ENCODE measurements at places on chromosomes 5 and 9. TPM values are rescaled to one million over a fixed set of nuclear protein-coding genes. Genes with fewer than 3 reads are reported as not detected.

ZFP2 gene
- total RNA-seq, result 0.75 TPM

NKD2 gene
- 6.5 TPM for total RNA-seq

CENPK gene
- 5.2 TPM for total RNA-seq

TAF1L gene
- not detected for total RNA-seq

SPATA6L gene
- total RNA-seq, result not detected

SNCB gene
- not detected for total RNA-seq

- H3K27me3 ChIP-seq, result no peaks in the 10 kb centered on the region
- H3K4me1 ChIP-seq, result peaks cover 11% of the 10 kb centered on the region
- DNase-seq, result peak; percentile 91
- H3K27ac ChIP-seq, result peak overlapping the region; percentile 86
Measured at GRCh38 chr9:96566498-96567202, 53.0 kb downstream of the CDC14B start.

DNA sequence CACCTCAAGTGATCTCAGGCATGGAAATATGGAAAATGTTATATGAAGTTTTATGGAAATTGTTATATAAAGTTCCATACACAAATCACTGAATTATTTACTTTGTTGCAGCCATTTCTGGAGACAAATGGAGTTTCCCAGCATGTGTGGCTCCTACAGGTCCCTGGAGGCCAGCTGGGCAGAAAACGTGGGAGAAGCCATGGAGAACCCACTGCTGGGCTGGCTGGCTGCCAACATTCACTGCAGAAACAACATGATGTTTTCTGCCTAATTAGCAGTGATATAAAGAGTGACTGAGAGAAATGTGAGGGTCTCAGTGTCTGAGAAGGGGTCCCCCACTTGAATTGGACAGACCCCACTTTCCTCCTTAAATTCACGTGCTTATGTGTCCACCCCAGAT is 208.8 kb upstream of the IRX2 start:
- H3K4me3 ChIP-seq, result no peak overlapping the region
- no peaks in the 10 kb centered on the region for H3K27me3 ChIP-seq
- H3K27ac ChIP-seq, result no peak overlapping the region

DNA sequence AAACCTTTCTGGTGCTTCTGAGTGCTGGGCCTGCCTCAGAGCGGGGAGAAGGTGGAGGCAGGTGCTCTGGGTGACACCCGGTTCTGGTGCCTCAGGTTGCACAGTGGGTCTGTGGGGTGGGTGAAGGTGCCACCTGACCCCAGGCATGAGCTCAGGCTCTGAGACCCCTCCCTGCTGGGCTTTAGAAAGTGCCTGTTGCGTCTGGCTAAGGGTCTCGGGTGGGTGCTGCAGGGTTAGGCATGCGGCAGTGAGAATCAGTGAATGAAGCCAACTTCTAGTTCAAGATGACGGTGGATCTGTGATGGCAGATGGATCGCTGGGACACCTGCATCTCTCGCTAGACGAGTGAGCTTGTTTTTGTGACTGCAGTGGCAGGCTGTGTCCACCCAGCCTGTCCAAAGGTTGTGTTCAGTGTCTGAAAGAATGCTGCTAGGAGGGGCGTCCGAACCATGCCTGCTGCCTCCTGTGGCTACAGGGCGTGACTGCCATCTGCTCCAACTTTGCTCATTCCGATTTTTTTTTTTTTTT is 5.0 kb downstream of the SQSTM1 start:
- H3K4me3 ChIP-seq, result no peak overlapping the region
- H3K36me3 ChIP-seq, result peaks cover 84% of the 10 kb centered on the region
- H3K27ac ChIP-seq, result no peak overlapping the region
- no peak for DNase-seq
- H3K27me3 ChIP-seq, result no peaks in the 10 kb centered on the region
- H3K4me1 ChIP-seq, result peaks cover 36% of the 10 kb centered on the region

DNA sequence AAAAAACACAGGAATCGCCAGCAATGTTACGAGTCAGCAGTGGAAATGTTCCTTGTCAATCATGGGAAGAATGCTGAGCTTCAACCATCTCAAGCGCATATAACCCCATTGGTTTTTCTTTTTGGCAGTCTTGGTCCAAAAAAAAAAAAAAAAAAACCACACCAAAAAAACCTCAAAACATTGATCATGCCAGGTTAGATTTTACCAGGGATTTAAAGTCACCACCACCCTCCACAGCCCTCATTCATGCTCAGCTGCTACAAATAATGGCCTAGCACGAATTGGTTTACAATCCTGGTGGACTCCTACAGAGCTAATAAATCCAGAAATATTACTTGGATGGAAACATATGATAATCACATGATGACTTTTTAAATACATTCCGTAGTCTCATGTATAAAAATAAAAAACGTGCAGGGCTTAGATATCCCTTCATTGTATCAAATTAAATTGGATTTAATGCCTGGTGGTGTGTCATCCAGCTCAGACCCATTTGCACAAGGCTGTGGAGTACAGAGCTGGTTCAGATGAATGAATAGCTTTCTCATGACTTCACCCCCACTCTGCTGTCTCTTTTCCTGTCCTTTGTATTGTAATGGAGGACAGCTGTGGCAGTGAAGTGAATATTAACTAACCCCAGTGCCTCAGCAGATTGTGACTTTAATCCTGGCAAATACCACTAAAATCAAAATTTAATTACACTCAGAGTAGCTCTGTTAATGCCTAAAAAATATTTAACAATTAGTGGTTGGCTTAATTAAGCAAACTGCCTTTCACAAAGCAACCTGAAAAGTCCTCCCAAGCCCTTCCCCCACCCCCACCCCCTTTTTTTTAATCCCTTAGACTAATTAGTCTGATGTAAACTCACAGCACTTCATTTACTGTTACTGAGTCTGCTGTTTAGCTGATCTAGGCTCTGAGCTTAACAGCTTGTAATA is 626.5 kb upstream of the ZNF608 start:
- no peaks in the 10 kb centered on the region for H3K4me1 ChIP-seq
- no peak for DNase-seq
- no peak overlapping the region for H3K4me3 ChIP-seq

GRCh38 chr9:31124389-31124788 is 1260.1 kb upstream of the ACO1 start:
- H3K27me3 ChIP-seq, result no peaks in the 10 kb centered on the region
- H3K27ac ChIP-seq, result no peak overlapping the region

DNA sequence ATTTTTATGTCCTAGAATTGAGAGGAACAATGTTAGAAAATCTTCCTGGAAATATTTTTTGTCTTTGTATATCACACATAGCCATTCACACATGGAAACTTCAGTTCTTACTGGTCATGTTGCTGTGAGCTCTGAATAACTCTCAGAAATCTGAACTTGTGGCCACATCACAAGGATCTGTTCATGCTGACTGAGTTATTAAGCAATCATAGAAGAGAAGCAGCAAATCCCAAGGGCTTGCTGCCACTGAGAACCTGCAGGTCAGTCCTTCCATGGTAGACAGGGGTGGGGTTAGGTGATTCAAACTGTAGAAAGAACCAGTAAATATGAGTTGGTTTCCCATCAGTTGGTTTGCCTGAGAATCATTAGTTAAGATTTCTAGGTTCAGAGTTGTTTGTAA is 27.6 kb downstream of the SGCD start:
- H3K27ac ChIP-seq, result no peak overlapping the region
- no peaks in the 10 kb centered on the region for H3K27me3 ChIP-seq
- H3K4me3 ChIP-seq, result no peak overlapping the region
- no peaks in the 10 kb centered on the region for H3K4me1 ChIP-seq
- no peaks in the 10 kb centered on the region for H3K36me3 ChIP-seq

DNA sequence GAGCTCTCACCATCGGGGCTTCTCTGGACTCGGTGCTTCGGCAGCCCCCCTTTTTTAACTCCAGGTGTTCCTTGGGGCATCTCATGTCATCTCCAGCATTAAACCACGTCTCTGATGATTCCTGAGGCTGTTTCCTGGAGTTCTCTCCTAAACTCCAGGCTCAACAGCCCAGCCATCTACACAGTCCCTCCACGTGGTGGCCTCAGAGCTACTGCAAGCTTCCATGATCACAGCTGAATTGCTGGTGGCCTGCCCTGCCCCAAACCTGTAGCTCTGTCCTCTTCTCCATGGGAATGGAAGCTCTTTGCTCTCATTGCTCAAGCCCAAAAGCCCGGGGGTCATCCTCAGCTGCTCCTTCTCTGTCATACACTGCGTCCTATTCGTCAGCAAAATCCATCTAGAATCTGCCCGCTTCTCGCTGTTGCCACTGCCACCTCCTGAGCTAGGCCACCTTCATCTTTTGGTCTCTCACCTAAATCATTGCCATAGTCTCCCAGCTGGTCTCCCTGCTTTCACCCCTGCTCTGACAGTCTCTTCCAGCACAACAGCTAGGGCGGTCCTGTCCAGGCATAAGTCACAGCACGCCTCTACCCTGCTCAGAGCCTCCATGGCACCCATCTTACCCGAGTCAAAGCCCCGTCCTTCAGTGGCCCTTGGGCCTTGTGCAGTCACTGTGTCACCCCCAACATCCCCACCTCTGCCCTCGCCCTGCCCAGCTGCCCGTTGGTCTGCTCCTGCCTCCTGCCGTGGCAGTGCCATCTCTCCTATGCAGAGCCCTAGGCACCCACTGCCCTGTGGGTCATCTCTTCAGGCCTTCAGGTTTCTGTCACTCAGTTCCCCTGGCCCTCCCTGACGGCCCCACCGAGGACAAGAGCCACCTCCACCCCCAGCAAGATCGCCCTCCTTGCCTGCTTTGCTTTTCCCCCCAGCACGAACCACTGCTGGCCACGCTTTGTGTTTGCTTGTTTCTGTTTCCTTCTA is 6.4 kb downstream of the B4GALT7 start:
- no peak overlapping the region for H3K4me3 ChIP-seq
- peaks cover 11% of the 10 kb centered on the region for H3K36me3 ChIP-seq
- no peak for DNase-seq
- H3K4me1 ChIP-seq, result no peaks in the 10 kb centered on the region
- H3K27me3 ChIP-seq, result no peaks in the 10 kb centered on the region

DNA sequence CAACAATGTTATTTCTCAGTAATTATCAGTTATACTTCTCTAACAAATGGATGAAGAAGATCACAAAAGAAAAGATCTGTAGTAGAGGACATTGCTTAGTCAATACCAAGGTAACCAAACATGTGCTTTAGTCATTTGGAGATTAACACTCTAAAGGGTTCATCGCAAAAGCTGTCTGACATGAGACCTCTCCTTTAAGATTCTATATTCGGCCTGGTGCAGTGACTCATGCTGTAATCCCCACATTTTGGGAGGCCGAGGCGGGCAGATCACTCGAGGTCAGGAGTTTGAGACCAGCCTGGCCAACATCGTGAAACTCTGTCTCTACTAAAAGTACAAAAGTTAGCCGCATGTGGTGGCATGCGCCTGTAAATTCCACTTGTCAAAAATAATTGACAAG is 18.3 kb upstream of the CKMT2 start:
- H3K4me3 ChIP-seq, result no peak overlapping the region
- H3K27me3 ChIP-seq, result no peaks in the 10 kb centered on the region
- no peaks in the 10 kb centered on the region for H3K36me3 ChIP-seq
- H3K27ac ChIP-seq, result no peak overlapping the region
- no peak for DNase-seq

GRCh38 chr5:51072937-51073336 is 310.3 kb upstream of the ISL1 start:
- no peak for DNase-seq
- H3K36me3 ChIP-seq, result no peaks in the 10 kb centered on the region
- H3K27ac ChIP-seq, result no peak overlapping the region
- no peaks in the 10 kb centered on the region for H3K27me3 ChIP-seq
- H3K4me3 ChIP-seq, result no peak overlapping the region
- H3K4me1 ChIP-seq, result no peaks in the 10 kb centered on the region

DNA sequence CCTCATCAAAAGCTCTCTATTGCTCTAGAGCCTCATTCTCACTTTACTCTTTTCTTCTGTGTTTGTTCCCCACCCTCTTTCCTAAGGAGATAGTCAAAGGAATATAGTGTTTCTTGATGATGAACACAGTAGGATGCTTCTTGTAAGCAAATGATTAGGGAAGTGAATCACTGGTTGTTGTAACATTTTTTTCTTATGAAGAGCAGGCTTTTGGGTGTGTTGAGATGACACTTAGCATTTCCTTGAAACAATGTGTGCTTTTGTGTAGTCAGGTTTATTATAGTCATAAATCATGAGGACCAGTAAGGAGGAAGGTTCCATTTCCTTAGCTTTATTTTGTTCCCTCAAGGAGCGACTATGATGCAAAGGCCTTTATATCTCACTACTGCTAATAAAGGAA is 1991.3 kb upstream of the C9orf72 start:
- H3K27ac ChIP-seq, result no peak overlapping the region
- H3K27me3 ChIP-seq, result no peaks in the 10 kb centered on the region
- H3K4me1 ChIP-seq, result no peaks in the 10 kb centered on the region

GRCh38 chr5:142692321-142692894 is 6.5 kb upstream of the FGF1 start:
- H3K36me3 ChIP-seq, result no peaks in the 10 kb centered on the region
- H3K27me3 ChIP-seq, result no peaks in the 10 kb centered on the region
- peaks cover 16% of the 10 kb centered on the region for H3K4me1 ChIP-seq
- no peak overlapping the region for H3K4me3 ChIP-seq

- no peak overlapping the region for H3K4me3 ChIP-seq
- H3K27ac ChIP-seq, result no peak overlapping the region
- H3K27me3 ChIP-seq, result no peaks in the 10 kb centered on the region
- no peak for DNase-seq
- H3K36me3 ChIP-seq, result no peaks in the 10 kb centered on the region
- no peaks in the 10 kb centered on the region for H3K4me1 ChIP-seq
Measured at GRCh38 chr5:117393125-117393524, 818.5 kb upstream of the SEMA6A start.

DNA sequence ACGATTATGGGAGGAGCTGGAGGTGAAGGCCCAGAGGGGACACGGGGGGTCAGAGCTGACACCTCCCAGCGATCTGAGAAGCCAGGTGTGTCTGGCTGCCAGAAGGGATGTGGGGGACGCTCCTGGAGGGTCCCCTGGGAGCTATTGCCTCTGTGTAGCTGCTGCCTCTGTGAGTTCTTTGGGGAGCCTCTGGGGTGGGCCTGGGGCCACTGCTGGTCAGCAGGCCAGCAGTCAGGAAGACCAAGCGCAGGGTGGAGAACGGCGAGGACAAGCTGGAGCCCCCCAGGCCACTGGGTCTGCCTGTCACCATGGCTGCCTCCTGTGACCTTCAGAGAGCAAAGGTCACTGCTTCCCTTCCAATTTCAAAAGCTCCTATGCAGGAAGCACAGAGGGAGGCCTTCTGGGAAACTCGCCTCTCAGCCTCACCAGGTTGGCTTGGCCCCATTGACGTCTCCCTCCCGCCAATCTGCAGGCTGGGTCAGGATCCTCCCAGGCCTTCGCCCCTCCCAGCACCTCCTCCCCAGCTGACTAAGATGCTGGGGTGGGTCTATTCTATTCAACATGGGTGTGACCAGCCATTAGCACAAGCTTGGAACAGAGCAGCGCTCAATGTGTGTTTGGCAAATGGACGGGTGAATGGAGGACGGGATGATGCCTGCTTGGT is 126.4 kb downstream of the GAPVD1 start:
- no peak for DNase-seq
- no peaks in the 10 kb centered on the region for H3K36me3 ChIP-seq
- no peak overlapping the region for H3K27ac ChIP-seq
- H3K4me1 ChIP-seq, result no peaks in the 10 kb centered on the region

GRCh38 chr5:116502616-116503015 is 72.0 kb downstream of the SEMA6A start:
- H3K4me3 ChIP-seq, result no peak overlapping the region
- H3K27me3 ChIP-seq, result no peaks in the 10 kb centered on the region
- no peaks in the 10 kb centered on the region for H3K36me3 ChIP-seq
- H3K4me1 ChIP-seq, result no peaks in the 10 kb centered on the region

- no peaks in the 10 kb centered on the region for H3K36me3 ChIP-seq
- no peaks in the 10 kb centered on the region for H3K4me1 ChIP-seq
- no peak for DNase-seq
Measured at GRCh38 chr9:7844242-7844641, 44.7 kb upstream of the DMAC1 start.

- no peaks in the 10 kb centered on the region for H3K27me3 ChIP-seq
- no peak for DNase-seq
- no peak overlapping the region for H3K27ac ChIP-seq
- no peaks in the 10 kb centered on the region for H3K36me3 ChIP-seq
- no peak overlapping the region for H3K4me3 ChIP-seq
- no peaks in the 10 kb centered on the region for H3K4me1 ChIP-seq
Measured at GRCh38 chr5:179468696-179469095, 81.7 kb upstream of the RUFY1 start.

All from ascending aorta (tissue), 2 donors.